H1 (cell line): ENCODE measurements at places on chromosomes 3 and 15. TPM values are rescaled to one million over a fixed set of nuclear protein-coding genes. Genes with fewer than 3 reads are reported as not detected.
A peak's percentile ranks its signal among the peaks of the same experiment; 100 is the strongest.

GRCh38 chr3:52521488-52521824, 12.2 kb downstream of the NT5DC2 start:
- no peak for DNase-seq

CCDC33 gene
- 2.7 and 3.3 TPM in 2 replicates for polyA plus RNA-seq

GRCh38 chr15:45314960-45315359, 62.9 kb downstream of the SLC28A2 start:
- no peak for DNase-seq

- no peak for DNase-seq
Measured at GRCh38 chr3:48372862-48373435, 930 bp downstream of the FBXW12 start.

- DNase-seq: peak; percentile 38
Measured at GRCh38 chr15:40051616-40052415, 12.8 kb upstream of the SRP14 start.

ISLR2 gene
- polyA plus RNA-seq: 0.30 and 0.47 TPM in 2 replicates

COL6A5 gene
- polyA plus RNA-seq: 0.05 TPM in 1 of 2 replicates, not detected in the other

GRCh38 chr3:167851749-167852148, 116.2 kb downstream of the SERPINI1 start:
- DNase-seq: no peak

- DNase-seq: no peak
Measured at GRCh38 chr3:98855806-98856400, 45.6 kb downstream of the DCBLD2 start.

DNA sequence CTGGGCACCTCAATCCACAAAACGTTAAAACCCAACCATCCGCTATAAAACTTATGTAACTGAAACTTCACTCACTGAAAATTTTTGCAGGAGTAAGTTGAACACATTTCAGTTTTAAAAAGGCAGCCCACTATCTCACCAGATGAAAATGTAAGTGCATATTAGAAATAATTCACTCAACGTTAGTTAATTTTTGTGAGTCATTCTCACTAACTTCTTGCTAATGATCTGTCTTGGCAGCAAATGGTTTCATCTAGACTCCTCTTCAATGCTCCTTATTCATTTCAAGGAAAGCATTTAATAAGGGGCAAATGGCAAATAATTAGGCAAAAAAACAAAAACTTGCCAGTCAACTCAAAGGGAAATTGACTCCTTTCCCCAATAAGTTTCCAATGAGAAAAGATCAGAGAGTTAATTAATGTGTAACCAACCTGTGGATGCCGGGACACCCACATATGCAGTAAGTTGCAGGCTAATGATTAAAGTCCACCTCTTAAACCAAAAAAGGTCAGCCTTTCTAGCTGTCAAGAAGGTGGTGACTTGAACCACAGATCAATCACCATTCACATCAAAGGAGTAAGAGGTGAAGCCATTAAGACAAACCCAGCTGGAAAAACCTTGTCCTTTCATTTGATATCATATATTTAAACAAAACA, 22.9 kb upstream of the PRICKLE2 start:
- no peak for DNase-seq

SAMMSON gene
- polyA plus RNA-seq: not detected in 2 replicates

- no peak for DNase-seq
Measured at GRCh38 chr3:13139471-13140065, 66.3 kb upstream of the IQSEC1 start.

- DNase-seq: no peak
Measured at GRCh38 chr3:52046186-52046901, 10.0 kb downstream of the DUSP7 start.

GRCh38 chr3:140762746-140763145, 84.9 kb downstream of the TRIM42 start:
- no peak for DNase-seq

DNA sequence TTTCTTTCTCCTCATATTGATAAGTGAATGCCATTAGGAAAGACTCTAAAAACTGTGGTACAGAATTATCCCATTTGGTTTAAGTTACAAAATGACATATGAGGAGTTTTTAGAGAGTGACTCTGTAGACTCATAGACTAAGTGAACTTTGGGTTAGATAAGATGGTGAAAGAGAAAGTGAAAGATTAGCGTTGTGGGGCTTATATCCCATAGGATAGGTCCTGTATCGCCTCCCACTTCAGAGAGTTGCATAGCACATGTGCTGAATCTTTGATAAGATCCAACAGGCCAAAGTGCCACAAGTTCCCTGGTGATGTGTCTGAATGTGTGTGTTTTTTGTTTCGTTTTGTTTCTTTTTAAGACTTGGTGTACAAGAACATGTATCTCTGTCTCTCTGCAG, 666.9 kb downstream of the MECOM start:
- DNase-seq: no peak

CHRD gene
- polyA plus RNA-seq: 0.62 and 1.7 TPM in 2 replicates

DNA sequence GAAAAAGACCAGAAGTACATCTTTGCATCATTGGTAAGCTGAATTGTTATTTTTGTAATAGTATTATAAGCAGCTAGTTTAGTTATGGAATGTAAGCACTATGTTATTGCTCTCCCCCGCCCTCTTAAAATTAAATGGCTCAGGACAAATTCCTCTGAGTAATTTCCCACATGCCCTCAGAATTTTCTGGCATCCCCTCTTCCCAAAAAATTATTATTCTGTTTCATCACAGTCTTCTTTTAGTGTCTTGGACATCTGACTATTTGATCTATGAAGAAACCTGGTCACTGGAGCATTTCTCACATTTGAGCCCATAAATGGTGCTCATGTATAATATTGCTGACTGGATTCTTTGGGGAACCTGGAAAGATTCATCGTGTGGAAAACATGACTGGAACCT, 68.3 kb downstream of the KLHL25 start:
- DNase-seq: no peak

GRCh38 chr3:141663993-141664392, 74.1 kb upstream of the RNF7 start:
- no peak for DNase-seq

TBC1D2B gene
- 11.9 and 13.6 TPM in 2 replicates for polyA plus RNA-seq

DNA sequence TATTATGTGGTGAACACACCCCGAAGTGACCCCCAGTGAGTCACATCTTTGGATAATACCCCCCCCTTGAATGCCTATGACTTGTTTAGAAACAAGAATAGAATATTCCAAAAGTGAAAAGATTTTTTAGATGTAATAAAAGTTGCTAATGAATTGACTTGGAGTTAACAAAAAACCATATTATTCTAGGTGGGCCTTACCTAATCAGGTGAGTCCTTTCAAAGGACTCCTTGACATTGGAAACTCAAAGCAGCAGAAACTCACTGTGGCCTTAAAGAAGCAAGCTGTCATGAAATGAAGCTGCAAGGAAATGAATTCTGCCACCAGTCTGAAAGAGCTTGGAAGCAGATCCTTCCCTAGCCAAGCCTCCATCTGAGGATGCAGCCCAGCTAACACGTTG, 10.9 kb upstream of the ISL2 start:
- DNase-seq: no peak

EFCC1 gene
- 0.14 and 0.30 TPM in 2 replicates for polyA plus RNA-seq

GRCh38 chr15:90686435-90687218, 30.5 kb upstream of the BLM start:
- DNase-seq: no peak

EHHADH gene
- 0.82 and 1.4 TPM in 2 replicates for polyA plus RNA-seq

GRCh38 chr3:169846458-169847193, 23.1 kb downstream of the LRRC31 start:
- DNase-seq: no peak

DNA sequence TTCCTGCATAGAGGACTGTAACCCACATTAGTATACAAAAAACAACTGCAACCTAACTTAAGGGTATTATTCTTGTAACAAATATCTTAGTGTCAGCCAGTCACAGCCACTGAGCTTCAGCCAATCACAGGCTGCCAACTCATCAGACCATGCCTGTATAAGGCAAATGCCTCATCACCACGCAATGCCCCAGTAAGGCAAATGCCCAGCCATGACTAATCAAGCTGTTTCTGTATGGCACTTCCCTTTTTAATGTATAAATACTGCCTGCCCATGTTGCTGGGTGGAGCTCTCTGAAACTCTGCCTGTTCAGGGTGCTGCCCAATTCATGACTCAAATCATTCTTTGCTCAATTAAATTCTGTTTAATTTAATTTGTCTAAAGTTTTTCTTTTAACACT, 18.4 kb upstream of the GABRA5 start:
- DNase-seq: no peak

CALML4 gene
- polyA plus RNA-seq: 3.5 and 3.8 TPM in 2 replicates

DNA sequence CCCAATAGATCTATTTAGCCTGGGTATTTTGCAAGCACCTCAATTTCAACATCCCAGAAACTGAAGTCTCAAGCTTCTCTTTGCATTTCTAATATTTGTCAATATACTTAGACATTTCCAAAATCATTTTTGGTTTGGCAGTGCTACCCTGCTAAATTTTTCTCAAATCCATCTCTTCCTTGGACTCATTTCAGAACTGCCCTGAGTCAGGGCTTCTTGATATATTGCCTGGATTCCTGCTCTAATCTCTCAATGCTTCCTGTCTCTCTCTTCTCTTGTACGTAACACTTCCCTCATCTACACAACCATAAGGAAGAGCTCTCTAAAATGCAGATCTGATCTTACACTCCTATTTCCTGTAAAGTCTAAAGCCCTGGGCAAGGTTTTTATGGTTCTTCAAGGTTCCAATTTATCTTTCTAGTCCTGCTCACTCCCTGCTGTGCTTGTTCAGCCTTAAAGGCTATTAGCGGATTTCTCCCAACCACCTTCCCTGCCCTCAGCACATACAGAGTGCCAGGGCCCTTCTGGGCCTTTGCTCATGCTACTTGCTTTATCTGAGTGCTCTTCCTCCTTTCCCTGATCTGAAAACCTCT, 53.0 kb upstream of the MME start:
- DNase-seq: no peak

DNA sequence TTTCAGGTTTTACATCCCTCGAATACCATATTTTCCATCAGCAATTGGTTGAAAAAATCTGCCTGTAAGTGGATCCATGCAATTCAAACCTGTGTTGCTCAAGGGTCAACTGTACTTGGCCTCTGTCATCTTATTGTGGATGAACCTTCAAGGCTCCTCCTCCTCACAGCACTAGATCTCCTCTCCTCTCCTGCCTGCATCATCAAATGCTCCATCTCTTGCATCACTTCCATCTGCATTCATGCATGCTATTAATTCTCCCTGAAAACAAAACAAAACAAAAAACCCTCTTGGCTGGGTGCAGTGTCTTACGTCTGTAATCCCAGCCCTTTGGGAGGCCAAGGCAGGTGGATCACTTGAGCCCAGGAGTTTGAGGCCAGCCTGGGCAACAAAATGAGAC, 10.1 kb downstream of the BCL2L10 start:
- no peak for DNase-seq

- no peak for DNase-seq
Measured at GRCh38 chr3:8757551-8758518, 11.6 kb downstream of the OXTR start.

DNA sequence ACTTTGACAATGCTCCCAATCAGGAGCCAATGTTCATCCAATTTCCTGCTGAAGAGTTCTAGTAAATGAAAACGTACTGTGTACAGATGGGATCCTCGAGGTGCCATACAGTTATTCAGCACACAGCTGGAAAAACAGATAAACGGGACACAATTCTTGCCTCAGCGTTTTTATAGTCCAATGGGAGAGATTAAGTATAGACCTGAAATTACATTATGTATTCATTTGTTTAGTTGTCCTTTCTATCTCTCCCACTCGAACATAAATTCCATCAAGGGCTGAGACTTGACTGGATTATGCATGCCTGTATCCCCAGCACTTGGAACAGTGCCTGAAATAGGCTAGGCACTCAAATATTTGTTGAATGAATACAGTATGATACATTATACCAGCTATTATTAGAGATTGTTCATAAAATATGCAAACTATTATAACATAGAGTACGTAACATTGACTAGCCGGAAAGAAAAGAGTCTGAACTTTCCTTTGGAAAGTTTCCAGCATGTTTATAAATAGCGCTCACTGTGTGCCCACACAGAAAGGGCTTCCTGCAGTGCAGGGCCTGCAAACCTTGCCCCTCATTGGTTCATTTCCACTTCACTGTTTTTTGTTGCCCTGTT, 27.4 kb upstream of the SNTN start:
- DNase-seq: no peak

GRCh38 chr3:126127452-126127851, 43.5 kb upstream of the SLC41A3 start:
- DNase-seq: no peak

GRCh38 chr3:73745526-73746191, 120.9 kb upstream of the PDZRN3 start:
- no peak for DNase-seq

PPP1R14D gene
- polyA plus RNA-seq: not detected in 2 replicates

LRRFIP2 gene
- 6.1 and 8.8 TPM in 2 replicates for polyA plus RNA-seq

DNA sequence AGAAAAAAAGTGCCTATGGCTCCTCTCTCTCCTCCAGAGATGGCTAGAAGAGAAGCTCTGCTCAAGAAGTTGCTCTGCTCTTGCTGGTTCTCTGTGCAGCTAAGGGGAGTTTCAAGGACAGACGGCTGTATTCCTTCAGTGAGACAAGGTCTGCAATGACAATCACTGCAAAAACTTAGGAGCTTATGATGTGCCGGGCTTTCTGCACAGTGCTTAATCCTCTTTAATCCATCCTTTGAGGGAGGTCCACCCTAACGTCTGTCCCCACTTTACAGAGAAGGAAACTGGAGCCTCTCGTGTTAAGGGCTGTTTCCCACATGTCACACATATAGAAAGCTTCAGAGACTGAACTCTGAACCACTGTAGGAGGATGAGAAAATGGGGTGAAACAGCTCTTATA, 260.6 kb downstream of the MEX3B start:
- no peak for DNase-seq

GRCh38 chr3:95265129-95265528, 1202.3 kb downstream of the NSUN3 start:
- DNase-seq: no peak

GRCh38 chr15:46815765-46816164, 901.5 kb upstream of the SEMA6D start:
- DNase-seq: no peak

GRCh38 chr15:99486371-99487336, 79.1 kb upstream of the MEF2A start:
- no peak for DNase-seq

ZNF660 gene
- 2.0 and 3.1 TPM in 2 replicates for polyA plus RNA-seq

DNA sequence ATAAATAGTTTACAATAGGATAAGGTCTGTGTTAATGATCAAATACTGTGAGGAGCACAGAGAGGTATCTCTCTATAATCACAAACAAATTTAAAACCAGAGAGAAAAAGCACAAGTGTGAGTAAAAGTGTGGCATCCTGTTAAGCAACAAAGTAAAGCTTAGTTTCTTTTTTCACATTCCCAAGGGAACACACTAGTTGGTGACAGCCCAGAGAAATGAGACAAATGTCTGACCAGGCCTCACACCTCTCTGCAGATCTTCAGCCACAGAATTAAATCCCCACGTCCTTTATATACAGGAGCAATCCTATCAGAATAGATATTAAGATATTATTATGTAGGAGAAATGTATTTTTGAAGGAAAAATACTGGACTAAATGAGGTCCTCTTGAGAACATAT, 2.7 kb downstream of the FBN1 start:
- no peak for DNase-seq

DNA sequence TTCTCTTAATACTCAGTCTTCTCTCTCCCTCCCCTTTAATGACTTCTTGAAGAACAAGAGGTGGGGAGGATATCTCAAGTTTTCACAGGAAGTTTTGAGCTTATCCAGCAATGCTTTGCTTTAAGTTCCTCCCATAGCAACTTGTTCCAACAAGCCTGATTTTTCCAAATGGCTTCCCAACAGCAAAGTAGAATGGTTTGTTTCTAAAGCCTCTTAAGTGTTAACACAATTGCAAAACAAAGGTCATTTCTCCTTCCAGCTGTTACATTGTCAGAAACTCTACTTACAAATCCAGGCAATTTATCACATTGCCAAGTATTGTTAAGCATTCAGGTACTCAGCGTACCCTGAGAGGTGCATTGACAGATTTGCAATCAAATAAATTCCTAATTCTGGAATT, 6.8 kb upstream of the ZNF770 start:
- no peak for DNase-seq

ACAN gene
- 0.73 and 1.2 TPM in 2 replicates for polyA plus RNA-seq
